Activated naive CD8-positive, alpha-beta T cell treated with anti-CD3 and anti-CD28 coated beads for 36 hours (primary cell): ENCODE measurements at places on chromosomes 6 and 20. TPM values are rescaled to one million over a fixed set of nuclear protein-coding genes. Genes with fewer than 3 reads are reported as not detected.

- DNase-seq, result no peak
These were observed 586.6 kb upstream of the BTBD3 start for GRCh38 chr20:11331096-11331495.

Gene SERINC3
- total RNA-seq, result 43.6 TPM

Gene GPR63
- total RNA-seq, result 1.0 TPM

GRCh38 chr20:33871362-33871761 is 60.2 kb downstream of the CHMP4B start:
- DNase-seq, result no peak

DNA sequence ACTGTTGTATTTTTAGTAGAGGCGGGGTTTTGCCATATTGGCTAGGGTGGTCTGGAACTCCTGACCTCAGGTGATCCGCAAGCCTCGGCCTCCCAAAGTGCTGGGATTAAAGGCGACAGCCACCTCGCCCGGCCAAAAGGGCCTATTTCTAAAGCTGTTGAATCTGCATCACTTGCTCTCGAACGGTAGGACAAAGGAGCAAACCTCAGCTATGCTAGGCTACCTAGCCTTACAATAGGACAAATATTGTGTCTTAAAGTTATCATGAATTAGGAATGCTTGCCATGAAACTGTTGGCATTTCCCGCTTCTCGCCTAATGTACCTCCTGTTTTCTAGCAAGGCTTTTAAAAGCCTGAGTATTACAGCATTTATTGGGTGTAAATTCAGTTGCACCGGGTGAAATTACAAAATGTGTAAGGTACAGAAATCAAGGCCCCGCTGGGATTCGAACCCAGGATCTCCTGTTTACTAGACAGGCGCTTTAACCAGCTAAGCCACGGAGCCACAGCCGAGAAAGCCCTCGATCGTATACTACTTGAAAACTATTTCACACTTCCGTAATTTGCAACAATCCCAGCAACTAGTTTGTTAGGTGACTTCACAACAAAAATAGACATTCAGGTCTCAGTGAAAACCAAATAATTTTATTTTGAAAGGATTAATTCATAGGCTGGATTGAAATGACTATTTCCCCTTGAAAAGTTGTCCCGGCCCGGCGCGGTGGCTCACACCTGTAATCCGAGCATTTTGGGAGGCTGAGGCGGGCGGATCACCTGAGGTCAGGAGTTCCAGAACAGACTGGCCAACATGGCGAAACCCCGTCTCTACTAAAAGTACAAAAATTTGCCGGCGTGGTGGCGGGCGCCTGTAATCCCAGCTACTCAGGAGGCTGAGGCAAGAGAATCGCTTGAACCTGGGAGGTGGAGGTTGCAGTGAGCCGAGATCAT is 211.6 kb upstream of the ZNF184 start:
- peak; percentile 61 for DNase-seq

Gene CARMIL1
- 8.1 TPM for total RNA-seq

DNA sequence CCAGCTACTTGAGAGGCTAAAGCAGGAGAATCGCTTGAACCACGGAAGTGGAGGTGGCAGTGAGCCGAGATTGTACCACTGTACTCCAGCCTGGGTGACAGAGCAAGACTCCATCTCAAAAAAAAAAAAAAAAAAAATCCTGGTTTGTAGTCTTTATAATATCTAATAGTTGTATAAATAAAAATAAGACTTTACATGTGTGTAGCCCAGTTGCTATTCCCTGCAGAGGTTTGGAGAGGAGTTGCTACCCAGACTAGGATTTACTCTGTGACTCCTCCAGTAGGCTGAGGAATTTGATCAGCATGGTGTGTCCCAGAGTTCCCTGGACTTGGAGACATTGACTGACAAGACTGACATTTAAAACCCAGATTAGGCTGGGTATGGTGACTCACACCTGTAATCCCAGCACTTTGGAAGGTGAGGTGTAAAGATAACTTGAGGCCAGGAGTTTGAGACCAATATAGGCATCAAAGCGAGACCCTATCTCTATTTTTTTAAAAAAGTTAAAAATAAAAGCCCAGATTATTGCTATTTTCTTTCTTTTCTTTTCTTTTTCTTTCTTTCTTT is 10.2 kb downstream of the CHMP4B start:
- no peak for DNase-seq

Gene LPIN3
- 1.4 TPM for total RNA-seq

- no peak for DNase-seq
These were observed 48.3 kb upstream of the FANCE start for GRCh38 chr6:35403544-35404442.
